ENCODE measurements at places on chromosomes 1 and 21.

- no peak for DNase-seq
These were observed 167.2 kb downstream of the CRB1 start for GRCh38 chr1:197435224-197435623.

DNA sequence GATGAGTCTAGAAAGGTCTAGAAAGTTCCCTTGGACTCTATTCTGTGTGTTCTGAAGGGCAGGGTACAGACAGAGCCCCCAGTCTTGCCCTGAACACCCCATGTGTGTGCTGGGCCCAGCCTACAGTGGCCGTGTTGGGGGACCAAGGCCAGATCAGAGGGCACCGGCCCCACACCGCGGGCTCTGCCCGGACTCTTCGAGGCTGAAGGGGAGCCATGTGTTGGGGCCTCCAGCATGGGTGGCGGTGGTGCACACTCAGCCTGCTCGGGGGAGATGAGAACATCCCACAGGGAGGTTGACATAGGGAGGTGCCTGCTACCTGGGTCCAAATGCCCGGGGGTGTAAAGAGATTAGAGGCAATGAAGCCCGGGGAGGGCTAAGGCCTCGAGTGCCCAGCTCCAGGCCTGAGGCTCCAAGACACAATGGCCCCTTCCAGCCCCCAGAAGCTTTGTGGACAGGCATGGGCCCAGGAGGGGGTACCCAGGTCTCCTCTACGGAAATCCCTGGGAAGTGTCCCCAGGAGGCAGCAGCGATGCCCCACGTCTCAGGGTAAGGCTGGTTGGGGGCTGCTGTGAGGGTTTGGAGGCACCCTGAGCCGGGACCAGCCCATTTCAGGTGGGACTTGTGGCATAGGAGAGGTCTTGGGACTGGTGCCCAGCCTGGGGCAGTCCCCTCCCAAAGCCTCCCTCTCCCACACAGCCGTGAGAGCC lies 12.1 kb downstream of the ARHGEF16 start:
- no peak for DNase-seq

DNA sequence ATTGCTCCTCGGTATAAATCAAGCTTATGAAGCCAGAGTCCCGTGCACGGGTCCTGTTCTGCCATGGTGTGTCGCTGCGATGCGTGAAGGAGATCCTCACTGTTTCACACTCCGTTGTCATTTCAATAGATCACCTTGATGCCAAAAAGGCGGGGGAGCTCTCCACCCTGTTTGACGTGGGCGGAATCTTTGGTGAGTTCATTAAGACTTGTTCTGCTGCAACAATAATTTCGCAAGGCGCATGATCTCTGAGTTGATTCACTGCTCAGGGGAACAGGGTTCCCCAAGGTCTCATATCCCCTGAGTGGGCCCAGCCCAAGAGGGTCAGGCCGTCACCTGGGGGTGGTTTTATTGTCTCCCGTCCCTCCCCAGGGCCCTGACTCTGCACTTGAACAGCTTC lies 50.0 kb downstream of the SLC37A1 start:
- DNase-seq, result no peak

- no peak for DNase-seq
These were observed 85.1 kb downstream of the PRDM16 start for GRCh38 chr1:3153902-3154795.

DNA sequence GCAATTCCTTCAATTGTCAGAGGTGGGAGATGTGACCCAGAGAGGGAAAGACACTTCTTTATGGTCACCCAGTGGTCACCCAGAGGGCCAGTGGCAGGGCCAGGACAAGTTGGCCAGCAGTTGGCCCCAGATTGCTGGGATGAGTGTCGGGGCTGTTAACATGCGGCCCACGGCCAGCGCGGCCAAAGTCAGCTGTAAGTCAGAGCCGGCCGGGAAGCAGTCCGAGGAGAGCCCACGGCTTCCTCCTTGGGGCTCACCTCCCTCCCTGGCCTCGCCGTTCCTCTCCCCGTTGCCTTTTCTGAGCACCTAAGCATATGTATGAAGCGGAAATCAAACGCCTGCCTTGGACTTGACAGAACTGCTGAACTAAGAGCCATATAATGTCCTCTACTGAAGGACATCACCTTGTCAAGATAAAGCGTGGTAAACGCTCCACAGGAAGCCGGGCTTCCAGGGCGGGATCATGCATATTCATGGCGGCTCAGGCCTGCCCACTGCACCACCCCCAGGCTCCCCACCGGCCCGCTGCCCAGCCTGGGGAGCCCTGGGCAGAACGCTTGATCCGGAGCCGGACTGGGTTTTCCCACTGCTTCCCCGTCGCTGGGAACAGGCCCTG lies 245.4 kb upstream of the POU3F1 start:
- no peak for DNase-seq
